GM23248 (cell line): ENCODE measurements at places on chromosomes 4 and X.

DNA sequence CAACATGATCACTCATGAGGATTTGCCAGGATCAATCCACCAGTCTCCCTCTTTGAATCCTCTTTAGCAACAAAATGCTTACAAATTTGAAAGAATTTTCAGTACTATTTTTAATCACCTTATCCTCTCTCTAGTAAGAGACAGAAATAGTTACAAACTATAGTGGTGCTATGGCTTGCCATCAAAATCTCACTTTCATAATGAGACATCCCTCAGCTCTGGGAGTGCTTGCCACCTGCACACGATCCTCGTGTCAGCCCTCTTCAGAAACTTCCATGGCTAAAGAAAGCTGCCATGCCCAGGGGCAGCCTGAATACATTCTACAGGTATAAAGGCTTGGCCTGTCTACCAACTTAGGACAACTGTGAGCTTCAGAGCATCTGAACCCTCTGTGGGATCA, 5.1 kb upstream of the DHX15 start:
- DNase-seq: no peak

- no peak for DNase-seq
Measured at GRCh38 chr4:157590679-157591078, 370.2 kb downstream of the GRIA2 start.

DNA sequence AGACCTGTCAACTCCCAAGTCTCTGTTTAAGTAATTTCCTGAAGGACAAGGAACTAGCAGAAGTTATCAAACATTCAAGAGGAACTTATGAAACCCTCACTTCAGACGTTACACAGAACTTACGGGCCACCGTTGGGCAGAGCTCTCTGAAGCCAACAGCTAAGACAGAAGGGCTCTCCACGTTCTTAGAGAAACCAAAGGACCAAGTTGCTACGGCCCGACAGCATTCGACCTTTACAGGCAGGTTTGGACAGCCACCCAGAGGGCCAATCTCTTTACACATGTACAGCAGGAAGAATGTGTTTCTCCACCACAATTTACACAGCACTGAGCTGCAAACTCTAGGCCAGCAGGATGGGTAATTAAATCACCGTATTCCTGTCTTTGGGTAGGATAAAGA, 705.1 kb upstream of the GRID2 start:
- no peak for DNase-seq

DNA sequence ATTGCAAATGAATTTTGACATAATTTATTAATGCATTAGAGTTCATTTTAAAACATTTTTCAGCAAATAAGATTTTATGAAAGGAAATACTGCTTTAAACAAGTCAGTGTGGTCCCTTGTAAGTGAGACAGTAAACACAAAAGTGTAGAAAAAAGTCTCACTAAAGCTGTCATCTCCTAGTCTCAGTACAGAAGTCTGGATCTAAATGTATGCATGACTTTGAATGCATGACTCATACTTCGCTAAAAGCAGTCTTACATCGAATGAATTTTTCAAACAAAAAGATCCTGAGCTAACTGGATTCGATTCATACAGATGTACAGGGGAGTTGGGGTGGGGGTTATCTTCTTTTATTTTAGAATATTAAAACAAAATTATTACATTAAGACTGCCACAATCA, 207.4 kb upstream of the VCX start:
- DNase-seq: no peak

GRCh38 chrX:131735127-131735526, 191.3 kb downstream of the OR13H1 start:
- DNase-seq: no peak

GRCh38 chr4:79235095-79235494, 90.8 kb downstream of the NAA11 start:
- DNase-seq: no peak

DNA sequence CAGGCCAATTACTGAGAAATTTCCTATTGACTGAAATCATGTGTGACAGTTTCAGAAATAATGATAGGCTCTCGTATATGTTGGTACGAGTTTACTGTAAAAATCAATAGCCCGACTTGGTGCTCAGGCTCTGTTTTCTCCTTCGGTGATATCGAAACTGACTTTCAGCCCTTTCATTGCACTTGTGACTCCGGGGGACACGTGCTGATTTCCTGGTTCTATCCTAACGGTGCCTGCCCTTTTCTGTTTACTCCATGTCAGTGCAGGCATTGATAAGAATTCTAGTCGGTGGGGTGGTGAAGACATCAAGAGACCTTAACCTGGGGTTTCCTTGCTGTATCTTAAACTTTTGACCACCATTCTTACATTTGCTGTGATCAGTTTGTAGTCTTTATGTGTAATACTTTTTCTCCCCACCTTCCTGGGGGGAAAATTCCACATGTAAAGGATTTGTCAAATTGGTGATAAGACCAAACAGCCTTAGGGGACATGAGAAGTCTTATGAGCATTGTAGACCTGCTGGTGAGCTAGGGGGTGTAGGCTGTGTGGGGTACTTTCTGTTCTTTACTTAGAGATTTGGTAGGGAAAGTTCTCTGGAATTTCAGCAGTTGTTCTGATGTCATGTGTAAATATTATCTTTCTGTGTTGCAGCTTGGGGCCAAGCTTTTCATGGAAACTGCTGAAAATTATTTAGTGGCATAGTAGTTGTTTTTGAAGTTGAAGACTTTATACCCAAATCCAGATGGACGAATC, 52.7 kb downstream of the TMEM131L start:
- DNase-seq: no peak

DNA sequence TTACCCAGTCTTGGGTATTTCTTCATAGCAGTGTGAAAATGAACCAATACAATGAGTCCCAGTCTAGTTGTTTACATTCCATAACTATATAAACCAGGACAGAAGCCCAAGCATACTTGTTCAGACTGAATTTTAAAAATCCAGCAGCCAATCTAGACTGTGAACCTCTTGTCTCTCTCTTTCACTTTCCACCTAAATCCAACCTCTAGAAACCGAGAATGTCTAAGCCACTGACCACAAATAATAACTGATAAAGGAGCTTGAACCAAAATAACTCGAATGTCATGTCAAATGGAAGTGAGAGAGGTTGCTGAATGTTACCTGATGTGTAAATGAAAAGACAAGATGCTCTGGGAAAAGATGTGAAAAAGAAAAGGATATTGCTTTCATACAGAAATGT, 544.7 kb downstream of the NLGN4X start:
- DNase-seq: no peak

- peak; percentile 68 for DNase-seq
Measured at GRCh38 chr4:128287141-128287870, at the start of gene PGRMC2. Gene PGRMC2 (minus strand): TSS chr4:128287813. CDS start chr4:128287790, 23 bp downstream.

- DNase-seq: no peak
Measured at GRCh38 chrX:2512501-2512900, 11.7 kb upstream of the DHRSX start.

- peak; percentile 33 for DNase-seq
Measured at GRCh38 chr4:72997409-72997808, 72.1 kb downstream of the COX18 start.

- DNase-seq: no peak
Measured at GRCh38 chr4:28918871-28919270, 1801.3 kb upstream of the PCDH7 start.

DNA sequence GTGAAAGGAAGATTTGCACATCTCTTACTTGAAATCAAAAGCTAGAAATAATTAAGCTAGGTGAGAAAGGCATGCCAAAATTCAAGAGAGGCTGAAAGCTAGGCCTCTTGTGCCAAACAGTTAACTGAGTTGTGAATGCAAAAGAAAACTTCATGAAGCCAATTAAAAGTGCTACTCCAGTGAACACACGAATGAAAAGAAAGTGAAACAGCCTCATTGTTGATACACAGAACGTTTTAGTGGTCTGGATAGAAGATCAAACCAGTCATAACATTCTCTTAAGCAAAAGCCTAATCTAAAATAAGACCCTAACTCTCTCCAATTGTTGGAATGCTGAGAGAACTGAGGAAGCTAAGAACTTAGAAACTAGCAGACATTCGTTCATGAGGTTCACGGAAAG, 122.3 kb downstream of the UNC5C start:
- no peak for DNase-seq

- peak; percentile 19 for DNase-seq
Measured at GRCh38 chr4:144647095-144647561, 1.2 kb downstream of the HHIP start.

GRCh38 chr4:7103607-7104365, 35.9 kb upstream of the GRPEL1 start:
- no peak for DNase-seq

- DNase-seq: no peak
Measured at GRCh38 chr4:83894831-83895230, 358.9 kb downstream of the GPAT3 start.

GRCh38 chrX:16822723-16823122, 36.5 kb downstream of the TXLNG start:
- peak; percentile 82 for DNase-seq

DNA sequence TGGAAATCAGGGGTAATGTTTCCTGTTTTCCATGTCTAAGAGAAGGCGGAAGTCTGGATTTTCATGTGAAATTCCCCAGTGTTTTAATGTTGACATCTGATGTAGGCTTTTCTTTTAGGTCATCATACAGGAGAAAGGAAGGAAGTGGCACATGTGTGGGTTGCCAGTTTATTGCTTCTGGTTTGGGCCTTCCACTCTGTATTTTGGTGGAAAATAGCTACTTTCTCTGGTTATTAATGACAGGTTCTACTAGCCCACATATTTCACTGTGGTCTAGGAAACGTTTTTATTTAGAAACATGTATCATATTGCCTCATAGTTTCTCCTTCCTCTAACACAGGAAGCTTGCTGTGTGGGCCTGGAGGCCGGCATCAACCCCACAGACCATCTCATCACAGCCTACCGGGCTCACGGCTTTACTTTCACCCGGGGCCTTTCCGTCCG, 7.2 kb downstream of the PDHA1 start:
- DNase-seq: no peak

DNA sequence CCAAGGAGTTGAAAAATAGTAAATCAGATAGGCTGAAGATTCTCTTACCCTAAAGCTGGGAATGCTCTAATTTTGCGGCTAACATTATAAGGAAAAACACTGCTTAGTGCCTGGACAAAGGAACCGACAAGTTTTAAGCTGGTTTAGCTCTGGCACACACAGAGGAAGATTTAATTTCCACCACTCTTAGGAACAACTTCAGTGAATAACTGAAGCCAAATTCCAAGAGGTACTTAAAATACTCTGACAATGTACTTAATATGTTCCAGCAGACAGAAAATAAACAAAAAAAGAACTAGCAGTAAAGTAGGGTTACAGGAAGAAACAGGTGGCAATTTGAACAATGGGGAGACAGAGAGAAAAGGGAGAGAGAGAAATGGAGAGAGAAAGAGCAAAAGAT, 340.8 kb upstream of the NDST4 start:
- no peak for DNase-seq

DNA sequence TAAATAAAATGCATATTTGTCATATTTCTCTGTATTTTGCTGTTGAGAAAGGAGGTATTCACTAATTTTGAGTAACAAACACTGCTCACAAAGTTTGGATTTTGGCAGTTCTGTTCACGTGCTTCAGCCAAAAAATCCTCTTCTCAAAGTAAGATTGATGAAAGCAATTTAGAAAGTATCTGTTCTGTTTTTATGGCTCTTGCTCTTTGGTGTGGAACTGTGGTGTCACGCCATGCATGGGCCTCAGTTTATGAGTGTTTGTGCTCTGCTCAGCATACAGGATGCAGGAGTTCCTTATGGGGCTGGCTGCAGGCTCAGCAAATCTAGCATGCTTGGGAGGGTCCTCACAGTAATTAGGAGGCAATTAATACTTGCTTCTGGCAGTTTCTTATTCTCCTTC, 3.3 kb downstream of the HTT start:
- no peak for DNase-seq

GRCh38 chrX:40912576-40912975, 172.7 kb upstream of the USP9X start:
- DNase-seq: peak; percentile 18

DNA sequence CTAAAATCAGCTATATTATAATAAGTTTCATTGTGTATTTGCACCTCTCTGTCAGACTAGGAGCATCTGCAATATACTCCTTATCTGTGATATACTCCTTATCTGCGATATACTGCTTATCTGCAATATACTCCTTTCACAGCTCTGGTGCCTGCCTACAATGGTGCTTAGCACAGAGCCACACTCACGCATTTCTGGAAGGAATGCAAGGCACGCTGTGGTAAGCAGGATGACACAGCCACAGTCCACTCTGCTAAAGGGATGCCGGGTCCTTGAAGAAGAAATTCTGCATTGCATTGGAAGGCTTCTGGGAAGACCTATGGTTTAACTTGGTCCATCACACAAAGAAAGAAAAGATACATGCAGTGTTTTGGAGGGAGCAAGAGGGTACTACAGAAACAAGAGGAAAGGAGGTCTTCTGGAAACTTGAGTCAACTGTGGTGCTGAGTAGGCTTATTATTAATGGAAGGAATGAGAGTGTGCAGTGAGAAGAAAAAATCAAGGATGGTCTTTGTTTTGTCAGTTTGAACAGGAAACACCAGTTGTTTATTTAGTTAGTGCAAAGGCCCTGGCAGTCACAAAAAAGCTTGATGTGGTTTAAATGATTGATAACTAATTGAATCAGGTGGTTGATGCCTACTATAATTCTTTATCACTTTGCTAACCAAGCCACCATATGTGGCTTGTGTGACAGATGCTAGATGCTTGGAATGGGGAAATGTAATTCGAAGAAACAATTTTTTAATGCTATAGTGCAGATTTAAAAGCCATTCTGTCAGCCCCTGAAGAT, 342.3 kb downstream of the GRXCR1 start:
- DNase-seq: peak; percentile 47

- no peak for DNase-seq
Measured at GRCh38 chrX:13008189-13008533, 33.3 kb downstream of the TMSB4X start.

GRCh38 chrX:132407691-132408090, 81.1 kb downstream of the MBNL3 start:
- DNase-seq: no peak

DNA sequence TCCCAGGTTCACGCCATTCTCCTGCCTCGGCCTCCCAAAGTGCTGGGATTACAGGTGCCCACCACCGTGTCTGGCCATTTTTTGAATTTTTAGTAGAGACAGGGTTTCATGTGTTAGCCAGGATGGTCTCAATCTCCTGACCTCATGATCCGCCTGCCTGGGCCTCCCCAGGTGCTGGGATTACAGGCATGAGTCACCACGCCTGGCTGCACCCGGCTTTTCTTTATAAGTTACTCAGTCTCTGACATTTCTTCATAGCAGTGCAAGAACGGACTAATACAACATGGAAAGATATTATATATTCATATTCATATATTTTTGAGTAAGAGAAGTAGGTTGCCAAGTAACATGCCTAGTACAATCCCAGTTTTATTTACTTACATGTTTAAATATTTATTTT, 22.9 kb downstream of the SHROOM3 start:
- DNase-seq: no peak
